ENCODE measurements at places on chromosomes 7 and 10.

- DNase-seq: no peak
Observed at GRCh38 chr10:114767986-114768821, 53.4 kb upstream of the FHIP2A start.

DNA sequence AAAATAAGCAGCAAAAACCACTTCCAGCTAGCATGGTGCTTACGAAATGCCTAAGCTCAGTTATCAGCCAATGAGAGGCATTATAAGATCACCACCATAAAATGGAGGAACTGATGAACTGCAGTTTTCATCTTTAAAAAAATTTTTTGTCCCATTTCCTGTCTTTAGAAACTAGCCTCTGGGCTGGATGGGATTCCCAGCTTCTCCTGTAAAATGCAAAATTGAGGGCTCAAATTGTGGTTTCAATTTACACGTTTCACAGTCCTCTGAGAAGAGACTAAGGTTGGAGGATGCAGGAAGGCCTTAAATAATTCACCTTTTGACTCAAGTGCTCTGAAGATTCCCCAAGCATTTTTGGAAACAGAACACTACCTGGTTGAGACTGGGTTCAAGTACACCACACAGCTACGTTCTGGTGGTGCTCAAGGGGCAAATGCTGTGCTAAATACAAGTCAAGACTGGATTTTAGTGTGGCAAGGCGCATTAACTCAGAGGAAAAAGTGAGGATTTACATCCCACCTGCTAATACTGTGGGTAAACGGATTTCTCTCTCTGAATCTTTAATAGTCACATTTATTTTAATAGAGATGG is 951 bp downstream of the ZNF25 start:
- no peak for DNase-seq

DNA sequence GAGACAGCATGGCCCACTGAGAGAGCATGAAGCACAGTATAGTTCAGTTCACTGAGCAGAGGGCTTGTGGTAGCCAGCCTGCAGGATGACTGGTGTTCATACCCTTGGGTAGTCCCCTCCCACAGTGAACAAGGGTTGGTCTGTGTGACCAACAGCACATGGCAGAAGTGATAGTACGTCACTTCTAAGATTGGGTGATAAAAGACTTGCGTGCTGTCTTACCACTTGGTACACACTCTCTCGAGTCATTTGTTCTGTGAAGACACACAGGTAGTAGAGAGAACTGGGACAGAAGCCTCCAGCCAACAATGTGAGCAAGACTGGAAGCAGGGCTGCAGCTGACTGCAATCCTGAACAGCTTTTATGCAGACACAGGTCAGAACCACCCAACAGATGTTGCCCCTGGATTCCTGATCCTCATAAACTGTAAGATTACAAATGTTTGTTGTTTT is 14.6 kb downstream of the EPC1 start:
- DNase-seq: peak; percentile 65

GRCh38 chr10:48224979-48225560 is 49.4 kb downstream of the FRMPD2 start:
- DNase-seq: no peak

- DNase-seq: no peak
Observed at GRCh38 chr10:11206676-11207559, 189.2 kb downstream of the CELF2 start.

DNA sequence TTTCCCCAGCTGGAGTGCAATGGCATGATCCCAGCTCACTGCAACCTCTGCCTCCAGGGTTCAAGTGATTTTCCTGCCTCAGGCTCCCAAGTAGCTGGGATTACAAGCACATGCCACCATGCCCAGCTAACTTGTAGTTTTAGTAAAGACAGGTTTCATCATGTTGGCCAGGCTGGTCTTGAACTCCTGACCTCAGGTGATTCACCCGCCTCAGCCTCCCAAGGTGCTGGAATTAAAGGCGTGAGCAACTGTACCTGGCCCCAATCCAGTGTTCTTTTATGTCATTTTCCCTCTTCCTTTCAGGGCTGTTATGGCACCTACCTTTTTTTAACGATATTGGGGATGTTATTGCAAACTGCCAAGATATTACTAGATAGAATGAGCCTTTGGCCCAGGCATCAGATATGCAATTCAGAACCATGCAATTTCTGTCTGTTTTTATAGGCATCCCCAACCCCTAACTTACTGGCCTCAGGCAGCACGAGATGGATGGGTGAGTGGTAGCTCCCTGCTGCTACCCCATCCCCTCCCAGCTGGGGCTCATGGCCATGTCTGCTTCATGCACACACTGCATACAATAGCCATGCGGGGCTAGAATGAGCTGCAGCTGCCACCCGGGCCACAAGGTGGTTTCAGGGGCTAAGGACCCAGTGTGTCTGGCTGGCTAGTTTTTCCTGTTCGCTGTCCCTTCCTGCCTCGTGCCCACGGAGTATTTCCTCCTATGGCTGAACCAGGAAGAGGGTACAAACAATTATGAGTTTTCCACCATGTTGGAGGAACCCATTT is 1080.1 kb upstream of the SORCS1 start:
- no peak for DNase-seq

DNA sequence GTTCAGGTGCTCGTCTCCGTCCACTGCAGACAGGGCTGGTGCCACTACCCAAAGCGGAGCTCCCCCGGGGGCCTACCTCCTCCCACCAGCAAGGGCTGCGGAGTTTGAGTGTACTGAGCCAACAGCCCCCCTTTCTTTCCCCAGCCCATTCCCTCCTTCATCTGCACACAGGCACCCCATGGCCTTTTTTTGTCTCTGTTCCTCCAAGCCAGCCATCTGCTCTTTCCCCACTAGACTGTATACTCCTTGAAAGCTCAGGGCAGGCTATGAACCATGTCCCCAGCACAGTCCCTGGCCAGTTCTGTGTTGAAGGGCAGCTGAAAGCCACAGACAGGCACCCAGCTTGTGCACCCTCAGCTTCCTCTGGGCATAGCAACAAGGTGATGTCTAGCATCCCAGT is 99.4 kb downstream of the ZMIZ1 start:
- DNase-seq: no peak

GRCh38 chr7:36084485-36085091 is 68.5 kb upstream of the EEPD1 start:
- DNase-seq: no peak

DNA sequence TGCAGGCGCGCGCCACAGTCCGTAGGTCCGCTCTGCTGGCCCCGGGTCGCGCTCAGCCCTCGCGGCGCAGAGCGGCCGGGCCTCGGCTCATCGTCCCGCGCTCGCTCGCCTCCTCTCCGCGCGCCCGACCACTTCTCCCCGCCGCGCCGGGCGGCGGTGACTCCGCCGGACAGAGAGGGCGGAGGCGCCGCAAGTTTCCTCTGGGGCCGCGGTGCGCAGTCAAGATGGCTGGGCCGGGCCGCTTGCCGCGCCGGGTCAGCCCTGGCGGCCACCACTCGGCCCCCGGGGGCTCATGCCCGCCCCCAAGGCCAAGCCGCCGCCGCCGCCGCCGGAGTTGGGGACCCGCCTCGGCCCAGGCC is 441 bp downstream of the FZD8 start:
- no peak for DNase-seq

GRCh38 chr7:85699482-85699881 is 512.6 kb upstream of the SEMA3D start:
- no peak for DNase-seq

- no peak for DNase-seq
Observed at GRCh38 chr7:131747658-131748232, 191.3 kb upstream of the PODXL start.

- DNase-seq: no peak
Observed at GRCh38 chr10:70742537-70743429, 42.4 kb downstream of the TBATA start.

GRCh38 chr7:51354897-51355296 is 38.3 kb upstream of the COBL start:
- DNase-seq: no peak

GRCh38 chr10:79047875-79048638 is 20.7 kb upstream of the ZMIZ1 start:
- no peak for DNase-seq

DNA sequence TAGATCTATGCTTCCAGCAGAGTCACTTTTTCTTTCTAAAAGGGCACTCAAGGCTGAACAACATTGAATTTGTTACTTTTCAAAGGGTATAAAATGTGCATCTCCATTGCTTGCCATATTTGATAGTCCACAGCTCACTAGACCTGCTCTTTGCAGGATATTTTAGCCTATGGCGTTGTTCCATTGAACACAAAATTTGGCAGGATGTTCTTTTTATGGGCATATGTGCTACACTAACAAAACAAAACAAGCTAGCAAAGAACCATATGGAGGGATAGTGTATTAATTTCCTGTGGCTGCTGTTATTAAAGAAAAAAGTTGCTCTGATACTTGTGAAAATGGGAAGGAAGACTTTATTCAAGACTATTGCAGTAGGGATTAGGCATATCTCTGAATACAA is 828.7 kb downstream of the TYW1 start:
- no peak for DNase-seq

GRCh38 chr10:7950981-7951847 is 103.3 kb upstream of the GATA3 start:
- no peak for DNase-seq

- no peak for DNase-seq
Observed at GRCh38 chr10:77409697-77410471, 227.7 kb downstream of the KCNMA1 start.
